ENCODE measurements at places on chromosomes 5 and 9.
A peak's percentile ranks its signal among the peaks of the same experiment; 100 is the strongest.

DNA sequence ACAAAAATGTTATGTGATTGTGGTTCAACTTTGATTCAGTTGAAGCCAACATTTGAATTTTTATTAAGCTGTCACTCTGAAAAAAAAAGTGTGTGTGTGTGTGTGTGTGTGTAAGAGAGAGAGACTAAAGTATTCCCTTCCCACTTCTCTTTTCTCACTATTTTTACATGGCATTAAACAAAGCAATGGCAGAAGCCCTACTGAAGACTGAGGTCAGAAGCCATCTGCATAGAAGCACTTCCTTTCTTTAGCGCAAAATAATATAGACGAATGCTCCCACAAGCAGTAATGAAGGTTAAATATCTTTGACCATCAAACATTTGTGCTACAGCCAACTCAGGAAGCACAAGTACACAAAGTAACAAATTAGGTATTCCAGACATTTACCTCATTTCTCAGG, 540.5 kb downstream of the KCTD16 start:
- DNase-seq = no peak

DNA sequence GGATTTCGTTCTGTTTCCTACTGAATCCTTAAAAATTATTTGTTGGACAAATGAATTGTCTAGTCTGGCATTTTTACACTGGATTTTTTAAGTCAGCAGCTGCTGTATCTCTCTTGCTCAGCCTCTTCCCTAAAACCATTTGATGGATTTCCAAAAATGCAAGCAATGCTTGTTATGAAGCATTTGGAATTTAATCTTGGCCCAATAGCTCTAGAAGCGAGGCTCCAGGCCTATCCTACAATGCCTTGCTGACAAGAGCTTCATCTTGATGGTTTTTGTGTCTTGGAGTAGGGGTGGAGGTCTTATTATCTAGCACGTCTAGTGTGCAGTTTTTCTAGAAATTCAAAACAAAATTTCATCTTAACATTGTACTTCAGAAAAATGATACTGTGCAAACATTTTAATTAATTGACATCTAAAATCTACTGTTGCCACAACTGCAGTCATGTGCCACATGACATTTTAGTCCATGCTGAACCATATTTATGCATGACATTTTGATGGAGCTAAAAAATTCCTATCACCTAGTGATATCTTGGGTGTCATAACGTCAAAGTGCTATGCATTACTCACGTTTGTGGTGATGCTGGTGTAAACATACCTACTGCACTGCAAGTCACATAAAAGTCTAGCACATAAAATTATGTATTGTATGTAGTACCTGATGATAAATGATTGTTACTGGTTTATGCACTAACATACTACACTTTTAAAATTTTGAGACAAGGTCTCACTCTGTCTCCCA, 5.9 kb upstream of the RAD23B start:
- no peak for DNase-seq

DNA sequence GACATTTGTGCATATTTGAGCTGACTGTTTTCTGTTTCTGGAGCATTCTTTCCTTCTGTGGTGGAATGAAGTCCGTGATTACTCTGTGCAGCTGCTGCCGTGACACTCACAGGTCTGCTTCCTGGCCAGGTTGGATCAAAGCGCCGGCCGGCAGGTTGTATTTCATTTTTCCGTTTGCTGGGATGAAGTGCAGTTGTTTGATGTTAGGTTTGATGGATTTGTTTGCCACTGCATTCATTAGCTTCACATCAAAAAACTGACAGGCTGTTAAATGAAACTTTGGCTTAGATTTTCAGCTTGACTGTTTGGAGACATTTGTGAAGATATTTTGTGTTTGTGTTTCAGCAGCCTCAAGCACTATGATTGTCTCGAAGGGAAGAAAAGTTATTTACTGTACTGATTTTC, 140.1 kb downstream of the KDM4C start:
- DNase-seq = no peak

DNA sequence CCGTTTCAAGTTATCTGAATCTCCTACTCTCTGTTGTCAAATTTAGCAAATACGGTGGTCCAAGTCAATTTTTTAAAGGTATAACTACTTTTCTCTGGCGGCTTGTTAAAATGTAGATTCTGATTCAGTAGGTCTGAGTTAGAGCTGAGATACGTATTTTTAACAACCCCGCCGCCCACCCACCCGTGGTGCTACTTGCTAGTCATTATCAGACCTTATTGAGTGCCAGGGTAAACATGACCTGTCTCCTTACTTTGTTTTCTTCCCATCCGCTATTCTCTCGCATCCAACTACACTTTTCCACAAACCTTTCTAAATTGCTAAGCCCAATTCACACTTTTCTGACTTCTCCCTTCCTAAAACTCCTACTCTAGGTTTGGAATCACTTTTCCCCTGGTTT, 694 bp upstream of the PLAA start:
- DNase-seq = no peak

- DNase-seq = no peak
These were observed 1.2 kb upstream of the CAPSL start for GRCh38 chr5:35939639-35940038.

DNA sequence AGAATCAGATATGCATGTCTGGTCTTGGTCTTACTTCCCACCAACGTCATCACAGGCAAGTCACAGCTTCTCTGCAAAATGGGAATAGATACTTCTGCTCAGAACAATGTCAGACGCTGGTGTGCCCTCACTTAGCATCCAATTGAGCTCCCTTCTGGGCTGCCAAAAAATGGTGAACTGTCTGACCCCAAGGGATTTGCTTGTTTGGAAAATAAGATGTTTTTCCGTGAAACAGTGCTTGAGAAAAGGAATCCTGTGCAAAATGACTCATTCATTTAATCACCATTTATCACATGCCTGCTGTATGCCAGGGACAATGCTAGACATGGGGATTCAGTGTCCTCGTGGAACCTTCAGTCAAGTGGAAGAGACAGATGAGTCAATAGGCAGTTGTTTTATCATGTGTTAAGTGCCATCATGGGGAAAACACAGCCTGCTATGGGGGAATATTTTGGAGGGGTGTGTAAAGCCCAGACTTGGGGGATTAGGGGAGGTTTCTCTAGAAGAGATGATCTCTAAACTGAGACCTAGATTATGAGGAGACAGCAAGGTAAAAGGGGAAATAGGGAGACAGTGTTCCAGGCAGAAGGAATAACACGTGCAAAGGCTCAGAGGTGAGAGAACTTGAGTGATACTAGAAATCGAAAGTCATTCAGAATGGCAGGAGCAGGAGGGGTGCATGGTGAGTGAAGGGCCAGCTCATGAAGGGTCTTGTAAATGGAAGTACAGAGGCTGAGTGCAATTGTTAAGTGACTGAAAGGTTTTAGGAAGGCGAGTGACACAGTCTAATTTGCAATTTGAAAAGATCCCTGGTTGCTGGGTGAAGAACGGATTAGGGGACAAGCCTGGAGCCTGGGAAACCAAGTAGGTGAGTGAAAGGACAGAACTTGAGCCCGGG, 3.9 kb downstream of the NIPAL4 start:
- DNase-seq = no peak

DNA sequence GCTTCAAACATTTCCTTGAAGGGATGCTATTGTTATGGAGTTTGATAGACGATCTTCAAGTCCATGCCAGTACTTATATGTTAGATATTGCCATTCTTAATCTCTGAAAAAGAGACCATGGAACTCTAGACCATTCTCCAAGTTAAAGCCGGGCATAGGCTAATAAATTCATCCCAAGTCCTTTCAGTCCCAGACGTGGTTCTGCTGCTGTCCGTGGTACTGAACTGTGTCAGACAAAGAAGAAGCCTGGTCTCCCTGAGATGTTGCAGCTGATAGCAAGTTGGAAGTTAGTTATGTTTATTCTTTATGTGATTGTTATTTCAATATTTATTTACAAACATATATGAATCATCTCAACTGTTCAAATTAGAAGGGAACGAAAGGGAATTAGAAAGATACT, 158.7 kb downstream of the NMUR2 start:
- DNase-seq = peak; percentile 17

- DNase-seq = no peak
These were observed 23.9 kb upstream of the TPD52L3 start for GRCh38 chr9:6304232-6304631.
